ENCODE measurements at places on chromosomes 3 and 15.

GRCh38 chr15:88220443-88221335 lies 35.9 kb downstream of the NTRK3 start:
- no peak for DNase-seq

DNA sequence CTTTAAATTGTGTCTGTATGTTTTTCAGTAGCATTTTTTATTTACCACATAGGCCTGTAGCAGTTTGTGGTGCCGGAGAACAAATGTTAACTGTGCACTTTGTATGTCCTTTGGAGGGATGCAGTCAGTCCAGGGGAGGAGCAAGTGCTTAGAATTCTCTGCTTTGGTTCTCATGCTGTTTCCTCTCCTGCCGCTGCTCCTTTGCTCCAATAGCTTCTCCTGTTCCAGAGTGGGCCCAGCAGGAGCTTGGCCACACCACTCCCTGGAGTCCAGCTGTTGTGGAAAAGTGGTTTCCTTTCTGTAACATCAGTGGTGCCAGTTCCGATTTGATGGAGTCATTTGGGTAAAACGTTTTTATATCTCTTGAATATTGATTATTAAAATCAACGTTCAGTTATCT lies 16.6 kb downstream of the TICRR start:
- DNase-seq, result no peak

GRCh38 chr15:48721061-48721810 lies 75.7 kb upstream of the FBN1 start:
- no peak for DNase-seq

DNA sequence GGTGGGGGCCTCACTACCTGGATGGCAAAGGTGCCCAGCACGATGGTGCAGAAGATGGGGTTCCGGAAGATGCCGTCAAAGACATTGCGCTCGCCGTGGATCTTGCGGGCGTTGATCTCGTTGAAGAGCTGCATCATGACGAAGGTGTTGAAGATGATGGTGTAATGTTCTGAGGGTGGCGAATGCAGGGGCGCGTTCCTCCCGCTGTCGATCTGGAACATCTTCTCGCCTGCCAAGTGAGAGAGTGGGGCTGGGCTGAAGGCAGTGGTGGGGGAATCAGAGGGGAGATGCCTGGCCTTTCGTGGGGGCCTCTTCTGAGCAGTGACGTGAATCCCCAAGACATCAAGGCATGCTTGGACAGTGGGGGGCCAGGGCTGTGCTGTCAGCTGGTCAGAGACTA lies 19.6 kb upstream of the SEC13 start:
- no peak for DNase-seq

All from AG08396 (cell line).